Fibroblast of pulmonary artery (primary cell): ENCODE measurements at places on chromosomes 2 and 18.

DNA sequence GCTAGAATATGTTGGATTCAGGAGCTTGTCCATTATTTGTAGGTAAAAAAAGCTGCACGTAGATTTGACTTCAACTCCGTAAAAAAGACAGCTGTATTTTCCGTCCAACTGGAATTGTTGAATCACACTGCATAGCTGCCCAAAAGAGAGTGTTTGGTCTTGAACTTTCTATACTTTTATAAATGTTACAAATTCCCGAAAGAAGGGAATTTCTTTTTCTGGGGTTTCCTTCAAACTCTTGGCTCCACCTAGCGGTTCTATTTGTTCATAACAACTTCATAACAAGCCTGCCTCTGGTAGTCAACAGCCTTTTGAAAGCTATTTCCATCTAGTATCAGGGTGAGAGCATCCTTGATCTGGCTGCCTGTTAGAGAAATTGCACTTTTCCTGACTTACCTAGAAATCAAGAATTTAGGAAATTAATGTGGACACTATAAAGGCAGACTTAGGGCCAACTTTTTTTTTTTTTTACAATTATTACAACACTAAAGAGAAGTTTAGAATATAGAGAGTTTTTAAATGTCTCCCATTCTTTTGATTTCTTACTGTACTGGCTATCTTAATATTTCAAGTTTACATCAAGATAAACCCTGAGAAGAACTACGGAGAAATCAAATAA lies 48.1 kb downstream of the TMEM185B start:
- peak; percentile 85 for DNase-seq

- peak; percentile 67 for DNase-seq
These were observed 355.3 kb downstream of the INSIG2 start for GRCh38 chr2:118443596-118443995.

- DNase-seq = no peak
These were observed 41.3 kb downstream of the PTPN2 start for GRCh38 chr18:12842459-12843380.

GRCh38 chr2:5692561-5693286 lies 540 bp downstream of the SOX11 start:
- DNase-seq = peak; percentile 7

GRCh38 chr18:12564378-12564777 lies 93.5 kb downstream of the SPIRE1 start:
- DNase-seq = no peak

- no peak for DNase-seq
These were observed 9.6 kb downstream of the IL1A start for GRCh38 chr2:112774536-112775285.

- no peak for DNase-seq
These were observed 593.9 kb upstream of the ZNF804A start for GRCh38 chr2:184004289-184004947.

- no peak for DNase-seq
These were observed 108.3 kb downstream of the DSEL start for GRCh38 chr18:67408240-67408639.

DNA sequence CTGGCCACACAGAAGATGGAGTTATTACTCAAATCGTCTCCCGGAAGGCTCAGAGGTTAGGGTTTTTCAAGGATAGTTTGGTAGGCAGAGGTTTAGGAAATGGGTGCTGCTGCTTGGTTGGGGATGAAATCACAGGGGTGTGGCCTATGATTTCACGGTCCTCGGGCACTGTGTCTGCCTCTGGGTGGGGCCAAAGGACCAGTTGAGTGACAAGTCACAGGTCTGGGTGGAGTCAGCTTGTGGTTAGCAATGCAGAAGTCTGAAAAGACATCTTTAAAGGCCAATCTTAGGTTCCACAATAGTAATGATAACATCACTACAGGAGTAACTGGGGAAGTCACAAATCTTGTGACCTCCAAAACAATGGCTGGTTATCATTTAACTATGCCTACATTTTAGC lies 387.8 kb downstream of the ZNF521 start:
- DNase-seq = no peak

DNA sequence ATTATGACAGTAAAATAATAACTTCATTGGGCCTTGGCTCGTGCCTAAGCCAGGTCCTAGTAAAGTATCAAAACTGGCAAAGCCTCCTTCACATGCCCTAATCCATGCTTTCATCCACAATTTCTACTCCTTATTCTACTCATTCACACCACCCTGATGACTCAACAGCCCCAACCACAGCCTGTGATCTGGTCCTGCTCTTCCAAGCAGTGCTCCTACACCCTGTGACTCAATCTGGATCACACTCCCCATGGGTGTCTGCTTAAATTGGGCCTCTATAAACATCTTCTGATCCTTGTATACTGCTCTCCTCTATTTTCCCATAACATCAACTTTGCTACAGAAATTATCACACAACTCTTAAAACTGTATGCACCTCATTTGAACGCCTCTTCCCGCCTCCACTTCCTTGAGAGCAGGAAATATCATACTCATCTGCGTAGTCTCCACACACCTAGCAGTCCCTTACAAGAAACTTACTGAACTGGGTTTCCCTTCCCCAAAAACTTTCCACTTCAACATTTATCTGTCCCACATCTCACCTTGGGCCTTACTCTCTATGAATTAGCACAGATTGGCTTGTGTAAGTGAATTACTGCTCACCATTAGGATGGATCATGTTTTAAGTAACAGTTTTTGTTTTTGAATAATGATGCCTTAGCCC lies 15.9 kb downstream of the GTF3C3 start:
- peak; percentile 19 for DNase-seq

GRCh38 chr2:55482186-55482884 lies 37.2 kb upstream of the CFAP36 start:
- DNase-seq = peak; percentile 74

DNA sequence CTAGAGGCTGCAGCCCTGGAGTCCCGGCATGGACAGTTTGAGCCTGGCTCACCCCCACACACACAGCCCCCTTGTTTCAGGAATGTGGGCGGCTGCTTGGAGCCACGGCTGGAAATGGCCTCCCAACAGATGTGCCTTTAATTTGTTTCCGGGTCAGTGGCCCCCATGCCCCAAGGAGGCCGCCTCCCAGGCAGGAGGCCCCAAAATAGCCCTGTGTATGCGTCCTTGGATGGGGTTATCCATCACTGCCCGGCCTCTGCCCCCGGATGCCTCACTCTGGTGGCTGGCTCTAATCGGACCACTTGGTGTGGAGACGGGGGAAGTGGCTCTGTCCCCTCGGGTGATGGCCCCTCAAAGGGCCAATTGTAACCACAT lies 151.9 kb upstream of the MYCN start:
- no peak for DNase-seq

DNA sequence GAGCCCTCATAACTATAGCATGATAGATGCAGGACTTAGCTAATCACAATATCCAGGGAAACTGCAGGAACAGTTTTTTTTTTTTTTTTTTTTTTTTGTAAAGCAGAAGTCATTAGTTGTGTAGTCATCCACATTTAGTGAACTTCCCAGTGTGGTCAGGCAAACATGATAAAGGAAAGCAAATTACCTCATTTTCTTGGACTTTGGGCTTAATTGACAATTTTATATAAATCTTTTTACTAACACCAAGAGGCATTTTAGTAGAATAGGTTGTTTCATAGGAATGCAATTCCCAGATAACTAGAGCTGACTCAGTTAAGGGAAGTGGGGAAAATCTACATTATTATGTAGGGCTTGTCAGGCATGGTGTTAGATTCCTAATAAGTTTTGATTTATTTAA lies 142.7 kb upstream of the GCFC2 start:
- no peak for DNase-seq

DNA sequence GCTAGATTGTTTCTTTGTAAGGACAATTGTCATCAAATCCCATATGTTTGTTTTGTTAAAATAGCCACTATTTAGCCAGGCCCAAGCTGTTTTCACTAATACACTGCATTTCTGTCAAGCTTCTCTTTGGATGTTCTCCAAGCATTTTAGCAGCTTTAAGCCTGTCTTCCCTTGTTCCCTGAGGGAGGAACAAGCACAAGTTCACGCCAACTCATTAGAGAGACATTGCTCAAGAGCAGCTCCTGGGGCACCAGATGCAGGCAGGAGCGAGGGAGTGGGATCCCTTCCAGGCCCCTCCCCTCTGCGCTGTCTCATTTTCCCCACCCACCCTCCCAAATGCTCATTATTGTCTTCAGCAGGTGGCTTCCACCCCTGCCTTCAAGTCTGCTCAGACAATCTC lies 32.6 kb upstream of the PPP3R1 start:
- peak; percentile 71 for DNase-seq

GRCh38 chr2:127404466-127405254 lies 13.6 kb upstream of the PROC start:
- DNase-seq = no peak

GRCh38 chr2:103991591-103991990 lies 862.3 kb upstream of the POU3F3 start:
- no peak for DNase-seq

- DNase-seq = no peak
These were observed 19.7 kb downstream of the CYRIA start for GRCh38 chr2:16645775-16646559.

GRCh38 chr2:149353421-149353820 lies 23.0 kb downstream of the LYPD6 start:
- no peak for DNase-seq

DNA sequence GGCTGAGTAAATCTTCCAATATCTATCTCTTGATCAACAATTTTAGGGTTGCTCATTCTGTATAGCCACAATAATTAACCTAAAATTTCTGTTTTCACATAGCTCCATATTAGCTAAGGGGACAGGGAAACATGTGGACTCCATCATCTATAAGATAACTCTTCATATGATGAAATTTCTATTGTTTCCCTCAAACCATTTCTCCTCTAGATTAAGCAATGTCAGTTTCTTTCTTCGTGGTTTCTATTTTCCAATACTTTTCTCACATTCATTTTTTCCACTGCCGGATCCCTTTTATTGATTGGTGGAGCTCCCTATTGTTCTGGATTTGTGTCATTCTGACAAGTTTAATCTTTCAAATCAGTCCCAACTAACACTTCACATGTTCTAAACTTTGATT lies 1221.3 kb upstream of the ZEB2 start:
- peak; percentile 70 for DNase-seq

GRCh38 chr18:23243816-23244215 lies 108.5 kb downstream of the CABLES1 start:
- no peak for DNase-seq

GRCh38 chr2:148568597-148568996 lies 76.0 kb upstream of the EPC2 start:
- DNase-seq = no peak

DNA sequence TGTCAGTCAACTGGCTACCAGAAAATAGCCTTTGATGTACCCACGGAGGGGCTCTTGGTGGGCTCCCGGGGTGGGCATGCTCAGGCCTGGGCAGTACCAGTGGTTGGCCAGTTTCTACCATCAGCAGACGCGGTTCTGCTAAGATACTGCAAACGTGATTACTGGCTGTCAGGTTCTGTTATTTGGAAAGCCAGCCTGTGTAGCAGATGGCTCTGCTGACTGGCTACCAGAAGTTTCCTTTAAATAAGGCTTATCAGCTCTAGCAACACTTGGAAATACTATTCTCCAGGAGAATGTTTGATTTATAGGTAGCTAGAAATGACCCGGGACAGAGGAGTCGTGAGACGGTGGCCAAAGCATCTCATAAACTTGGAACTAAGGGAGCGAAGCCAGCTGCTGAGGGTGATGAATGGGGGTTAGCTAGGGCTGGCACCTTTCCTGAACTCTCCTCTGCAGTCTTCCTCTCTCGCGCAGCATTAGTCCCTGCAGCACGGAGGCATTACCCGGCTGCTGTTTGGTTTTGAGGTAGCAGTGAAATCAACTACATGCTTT lies 171.9 kb downstream of the AGAP1 start:
- no peak for DNase-seq

DNA sequence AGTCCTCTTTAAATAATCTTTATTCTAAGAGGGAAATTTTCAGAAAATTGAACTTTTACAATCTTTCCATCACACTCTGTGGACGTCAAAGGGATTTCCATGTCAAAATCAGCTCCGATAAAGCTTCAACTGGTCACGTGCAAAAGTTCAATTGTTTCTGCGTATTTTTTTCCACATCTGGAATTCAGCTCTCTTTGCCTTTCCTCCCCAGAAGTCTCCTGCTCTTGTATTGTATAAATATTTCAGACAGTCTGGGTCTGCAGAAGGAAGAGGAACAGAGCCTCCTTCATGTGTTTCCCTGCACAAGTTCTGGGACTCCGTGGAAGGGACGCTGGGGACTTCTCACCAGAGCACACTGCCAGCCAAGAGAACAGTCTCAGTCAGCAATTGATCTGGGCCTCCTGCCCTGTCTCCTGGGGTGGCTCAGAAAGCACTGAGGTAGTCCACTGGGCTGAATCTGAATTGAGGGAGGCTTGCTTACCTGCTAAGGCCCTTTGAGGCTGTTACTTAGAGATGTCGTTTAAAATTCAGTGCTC lies 251.5 kb downstream of the TFCP2L1 start:
- DNase-seq = no peak

GRCh38 chr18:45251236-45251635 lies 364.0 kb upstream of the SLC14A2 start:
- DNase-seq = no peak

DNA sequence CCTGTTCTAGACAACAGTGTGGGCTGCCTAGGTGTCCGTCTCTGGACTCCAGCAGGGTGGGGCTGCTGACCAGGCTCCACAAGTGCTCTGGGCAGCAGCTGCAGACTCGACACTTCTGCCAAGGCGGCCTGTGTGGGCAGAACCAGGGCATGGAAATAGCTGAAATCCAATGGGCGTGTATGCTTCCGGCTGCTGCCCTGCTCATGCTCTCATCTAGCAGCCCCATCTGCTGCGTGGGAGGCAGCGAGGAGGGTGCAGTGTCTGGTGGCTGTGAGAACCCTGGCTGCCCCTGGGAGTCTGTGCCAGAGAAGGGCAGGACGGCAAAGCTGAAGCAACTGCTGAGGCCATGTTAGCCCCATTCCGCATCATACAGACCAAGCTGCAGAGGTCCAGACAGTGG lies 174.9 kb downstream of the SOX11 start:
- DNase-seq = no peak
